ENCODE measurements at places on chromosomes 12 and 14.
A peak's percentile ranks its signal among the peaks of the same experiment; 100 is the strongest.

DNA sequence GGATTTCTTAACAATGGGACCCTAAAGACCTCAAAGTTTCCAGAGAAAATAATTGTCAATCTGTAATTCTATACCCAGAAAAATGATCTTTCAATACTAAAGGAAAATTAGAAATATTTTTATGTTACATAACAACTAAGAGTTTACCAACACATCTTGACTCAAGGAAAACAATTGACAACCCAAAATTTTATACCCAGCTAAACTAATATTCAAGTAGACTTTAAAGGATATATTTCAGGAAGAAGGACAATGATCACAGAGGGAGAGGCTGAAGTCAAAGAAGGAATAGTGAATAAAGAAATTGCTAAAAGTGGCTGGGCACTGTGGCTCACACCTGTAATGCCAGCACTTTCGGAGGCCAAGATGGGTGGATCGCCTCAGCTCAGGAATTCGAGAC lies 12.6 kb upstream of the PLD4 start:
- no peak for DNase-seq

DNA sequence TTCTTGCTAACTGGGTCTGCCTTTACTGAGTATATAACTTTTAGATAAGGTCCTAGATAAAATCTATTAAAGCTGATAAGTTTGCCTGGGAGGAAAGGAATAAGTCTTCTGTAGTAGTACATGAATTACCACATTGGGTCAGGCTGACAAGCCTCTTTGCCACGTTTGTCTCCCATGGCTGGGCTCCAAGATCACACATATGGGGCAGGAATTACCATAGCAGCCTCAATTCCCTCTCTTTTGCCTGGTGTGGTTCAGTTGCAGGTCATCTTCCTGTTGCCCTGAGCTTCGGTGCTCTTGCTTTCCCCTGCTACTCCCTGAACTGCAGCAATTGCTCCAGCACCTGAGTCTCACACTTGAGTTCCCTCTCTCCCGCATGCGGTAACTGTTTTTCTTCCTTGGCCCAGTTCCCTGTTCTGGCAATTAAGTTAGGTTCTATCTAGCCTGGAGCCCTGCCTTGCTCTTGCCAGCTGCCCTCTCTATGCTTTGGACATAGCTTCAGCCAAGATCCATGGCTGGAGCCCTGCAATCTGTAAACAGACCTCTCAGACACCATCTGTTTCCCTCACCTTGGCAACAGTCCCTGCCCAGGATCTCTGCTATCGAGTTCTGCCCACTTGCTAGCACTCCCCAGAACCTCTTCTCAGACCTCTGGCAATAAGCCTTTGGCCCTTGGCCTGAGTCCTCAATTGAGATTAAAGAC lies 5.8 kb upstream of the GLT8D2 start:
- DNase-seq = peak; percentile 92

DNA sequence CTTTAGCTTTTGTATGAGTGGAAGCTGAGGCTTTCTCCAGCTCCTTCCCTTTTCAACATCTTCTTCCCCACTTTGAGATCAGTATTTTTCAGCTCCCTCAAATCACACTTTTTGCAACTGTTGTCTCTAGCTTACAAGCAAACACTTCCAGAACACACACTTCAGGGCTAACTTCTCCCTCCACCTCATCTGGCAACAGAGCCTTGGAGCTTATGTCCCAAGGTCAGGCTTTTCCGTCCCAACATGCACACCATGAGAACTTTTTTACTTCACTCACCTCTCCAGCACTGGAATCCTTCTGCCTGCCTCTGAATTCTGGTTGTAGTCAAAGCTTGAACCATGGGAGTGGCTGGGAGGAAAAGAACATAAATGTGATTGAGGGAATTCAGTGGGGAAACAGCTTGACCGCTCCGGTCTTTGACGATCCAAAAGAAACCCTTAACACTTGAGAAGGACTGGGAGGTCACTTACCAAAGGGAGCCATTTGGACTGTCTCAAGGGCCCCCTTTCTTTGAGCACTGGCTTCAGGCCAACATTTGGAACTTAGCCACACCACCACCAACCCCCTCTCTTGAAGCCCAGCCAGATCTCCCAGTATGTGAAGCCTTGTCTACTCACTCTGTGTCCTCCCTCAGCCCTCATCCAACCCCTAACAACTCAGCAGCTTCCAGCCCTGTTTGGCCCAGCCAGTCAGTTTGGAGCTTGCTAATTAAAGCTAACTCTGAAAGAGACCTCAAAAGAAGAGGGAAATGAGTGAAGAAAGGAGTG lies 3.9 kb upstream of the BLOC1S1 start:
- DNase-seq = no peak

- DNase-seq = no peak
These were observed 729 bp upstream of the M6PR start for GRCh38 chr12:8950221-8950527.

- no peak for DNase-seq
These were observed 2.4 kb downstream of the MYL2 start for GRCh38 chr12:110917961-110918360.

DNA sequence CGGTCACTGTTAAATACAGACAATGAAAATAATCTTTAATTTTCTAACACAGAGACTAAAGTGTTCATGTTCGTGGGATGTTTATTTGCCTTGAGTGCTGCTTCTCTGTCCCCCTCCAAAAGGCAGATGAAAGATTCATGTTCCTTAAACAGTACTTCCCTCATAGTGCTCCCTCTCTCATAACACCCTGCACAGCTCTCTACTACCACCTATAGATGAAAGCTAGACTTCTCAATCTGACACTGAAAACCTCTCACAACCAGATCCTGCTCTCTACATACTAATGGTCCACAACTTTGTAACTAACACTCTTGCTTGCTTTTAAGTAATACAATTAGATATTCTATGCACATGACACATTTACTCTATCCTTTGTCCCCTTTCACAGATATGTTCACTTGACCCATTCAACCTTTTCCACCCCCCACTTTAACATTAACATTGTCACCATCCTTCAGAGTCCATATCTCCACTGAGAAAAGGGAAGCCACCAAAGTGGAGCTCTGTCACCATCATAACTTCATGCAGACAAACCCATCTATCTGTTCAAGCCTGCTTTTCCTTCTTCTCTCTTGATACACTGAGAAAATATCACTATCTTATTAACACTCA lies 266.4 kb upstream of the USP15 start:
- DNase-seq = no peak
